Kidney capillary endothelial cell (primary cell): ENCODE measurements at places on chromosomes 3 and 15.
A peak's percentile ranks its signal among the peaks of the same experiment; 100 is the strongest.

DNA sequence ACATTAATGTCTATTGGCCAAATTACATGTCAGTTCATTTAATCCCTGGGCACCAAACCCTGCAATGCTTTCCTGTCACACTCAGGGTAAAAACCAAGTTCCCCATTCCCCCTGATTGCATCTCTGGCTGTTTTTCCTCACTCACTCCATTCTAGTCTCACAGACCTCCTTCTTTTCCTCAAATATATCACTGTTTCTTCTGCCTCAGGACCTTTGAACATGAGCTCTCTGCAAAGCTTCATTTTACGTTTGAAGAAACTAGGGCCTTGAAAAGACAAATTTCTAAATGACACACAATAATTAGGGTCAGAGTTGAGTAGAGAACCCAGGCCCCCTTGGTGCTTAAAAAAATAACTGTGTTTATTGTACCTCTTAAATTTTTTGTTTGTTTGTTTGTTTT is 230.6 kb downstream of the THRB start:
- DNase-seq: no peak

DNA sequence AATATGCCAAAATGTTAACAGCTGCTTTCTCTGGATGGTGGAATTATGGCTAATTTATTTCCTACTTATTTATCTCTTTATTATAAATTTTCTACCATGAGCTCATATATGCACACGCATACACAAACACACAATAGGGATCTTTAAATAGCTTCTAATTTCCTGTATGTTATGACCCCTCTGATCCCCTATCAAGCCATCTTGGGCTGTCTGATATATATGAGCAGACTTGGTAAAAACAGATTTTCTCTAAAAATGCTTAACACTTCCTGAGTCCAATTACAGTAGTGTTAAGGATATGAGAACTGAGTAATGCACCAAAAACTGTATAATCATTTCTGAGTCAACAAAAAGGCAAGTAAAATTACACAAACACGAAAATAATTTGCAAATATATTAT is 52.0 kb upstream of the LMOD3 start:
- peak; percentile 71 for DNase-seq

GRCh38 chr3:16490062-16490619 is 23.4 kb downstream of the RFTN1 start:
- DNase-seq: no peak

- DNase-seq: peak; percentile 31
Observed at GRCh38 chr15:100601163-100601562, 821 bp downstream of the LINS1 start.

GRCh38 chr3:127226457-127226856 is 33.5 kb downstream of the PRR23E start:
- DNase-seq: no peak

DNA sequence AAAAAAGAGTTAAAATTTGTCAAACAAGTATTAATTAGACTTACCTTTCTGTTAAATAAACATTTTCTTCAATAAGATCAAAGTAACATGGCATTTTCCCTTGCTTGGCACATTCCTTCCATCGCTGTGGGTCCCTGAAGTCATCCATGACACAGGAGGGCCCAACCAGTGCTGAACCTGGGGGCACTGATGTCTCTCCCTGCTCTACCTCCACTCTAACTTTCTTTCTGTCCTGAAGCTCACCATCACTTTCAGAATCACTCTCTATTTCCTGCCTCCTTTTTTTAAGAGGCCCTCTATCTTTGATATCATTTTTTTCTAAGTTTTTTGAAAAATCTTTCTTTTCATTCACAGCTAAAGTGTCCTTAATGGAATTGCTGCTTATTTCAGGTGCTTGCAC is 43.8 kb downstream of the SETD2 start:
- no peak for DNase-seq

DNA sequence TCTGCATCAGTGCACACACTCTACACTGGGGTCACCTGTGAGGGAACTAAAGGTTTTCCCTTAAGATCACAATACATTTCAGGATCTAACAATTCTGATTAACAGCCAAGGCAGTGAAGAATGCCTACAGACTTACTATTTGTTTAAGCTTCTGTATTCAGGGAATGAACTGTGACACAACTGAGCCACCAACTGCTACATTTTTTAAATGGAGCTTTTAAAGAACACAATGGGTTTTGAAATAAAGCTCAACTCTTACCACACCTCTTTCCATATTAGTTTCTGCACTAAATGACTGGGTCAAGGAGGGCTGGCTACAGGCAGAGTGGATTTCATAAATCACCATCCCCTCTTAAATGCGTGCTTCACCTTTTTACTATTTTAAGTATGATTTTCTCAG is 100.2 kb downstream of the TMCC1 start:
- DNase-seq: no peak
